NCI-H526 (cell line): ENCODE measurements at places on chromosomes 3 and 15.

GRCh38 chr3:172062761-172063160 lies 23.4 kb downstream of the FNDC3B start:
- DNase-seq, result no peak

DNA sequence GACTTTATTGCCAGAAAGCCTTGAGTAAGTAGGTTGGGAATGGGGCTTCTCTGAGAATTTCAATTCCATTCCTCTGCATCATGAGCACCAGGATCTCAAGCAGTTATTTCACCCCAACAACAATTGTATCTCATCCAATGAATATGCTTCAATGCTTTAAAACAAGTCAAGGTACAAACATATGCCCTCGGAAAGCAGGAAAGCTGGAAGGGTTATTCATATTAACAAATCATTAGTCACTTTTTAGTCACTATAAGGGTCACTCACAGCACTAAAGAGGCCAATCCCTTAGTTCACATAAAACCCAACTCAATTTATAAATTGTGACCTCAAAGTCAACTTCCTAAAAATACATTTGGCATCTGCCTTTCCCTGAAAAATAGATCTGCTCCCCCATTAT lies 16.2 kb downstream of the MB21D2 start:
- no peak for DNase-seq

- DNase-seq, result no peak
Observed at GRCh38 chr3:195036574-195036973, 234.4 kb downstream of the XXYLT1 start.

- DNase-seq, result peak; percentile 29
Observed at GRCh38 chr3:26622621-26623418, at the start of gene LRRC3B. TSS of gene LRRC3B (plus strand) at chr3:26622772. CDS start at chr3:26709673, 86,901 bp downstream.

- no peak for DNase-seq
Observed at GRCh38 chr3:39260957-39261356, 18.9 kb downstream of the CX3CR1 start.

DNA sequence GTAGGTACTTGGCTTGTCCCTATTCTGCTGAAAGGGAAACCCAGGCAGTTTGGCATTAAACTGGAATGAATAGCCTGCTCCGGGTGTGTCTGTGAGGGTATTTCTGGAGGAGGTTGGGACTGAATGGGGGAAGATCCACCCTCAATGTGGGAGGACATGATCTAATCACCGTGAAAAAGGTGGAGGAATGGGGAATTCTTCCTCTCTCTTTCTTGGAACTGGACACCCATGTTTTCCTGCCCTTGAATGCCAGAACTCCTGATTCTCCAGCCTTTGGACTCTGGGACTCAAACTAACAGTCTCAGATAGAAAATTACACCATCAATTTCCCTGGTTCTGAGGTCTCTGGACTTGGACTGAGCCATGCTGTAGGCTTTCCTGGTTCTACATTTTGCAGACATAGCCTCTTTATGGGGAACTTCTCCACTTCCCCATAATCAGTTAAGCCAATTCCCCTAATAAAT lies 391.7 kb downstream of the EDEM1 start:
- DNase-seq, result no peak

DNA sequence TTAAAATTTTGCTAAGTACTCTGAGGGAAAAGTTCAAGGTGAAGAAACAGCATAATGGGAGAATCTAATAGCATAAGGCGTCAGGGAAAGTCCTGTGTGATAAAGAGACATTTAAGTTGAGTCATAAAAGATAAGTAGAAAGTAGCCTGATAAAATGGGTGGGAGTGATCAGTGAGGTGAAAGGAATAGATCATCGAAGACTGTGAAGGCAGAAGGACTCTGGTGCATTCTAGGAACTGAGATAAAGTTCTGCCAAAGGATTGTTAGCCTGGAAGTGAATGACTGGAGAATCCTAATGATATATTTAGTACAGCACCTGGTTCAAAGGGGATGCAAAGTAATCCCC lies 149.9 kb downstream of the CFAP20DC start:
- DNase-seq, result no peak

DNA sequence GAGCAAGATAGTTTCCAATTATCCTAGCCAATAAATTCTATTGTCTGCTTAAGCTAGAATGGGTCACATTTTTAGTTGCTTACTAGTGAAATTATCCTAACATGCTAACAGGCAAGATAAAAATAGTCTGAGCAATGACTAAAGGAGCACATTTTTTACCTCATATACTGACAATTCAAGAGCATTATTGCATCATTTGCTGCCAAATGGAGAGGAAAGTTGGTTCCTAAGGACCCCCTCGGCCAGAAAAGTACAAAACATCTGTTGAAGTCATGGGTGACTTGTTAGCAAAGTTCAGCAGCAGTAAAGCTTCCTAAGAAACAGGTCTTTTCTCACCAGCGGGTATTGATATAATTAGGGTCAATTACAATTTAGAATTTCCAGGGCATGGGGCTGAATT lies 1001.0 kb downstream of the FHIT start:
- DNase-seq, result no peak

- DNase-seq, result peak; percentile 30
Observed at GRCh38 chr3:98796334-98796733, 33.2 kb downstream of the ST3GAL6 start.

- DNase-seq, result no peak
Observed at GRCh38 chr15:77904436-77904821, 173.1 kb downstream of the TBC1D2B start.

- no peak for DNase-seq
Observed at GRCh38 chr3:141764045-141764444, 837 bp downstream of the GRK7 start.

DNA sequence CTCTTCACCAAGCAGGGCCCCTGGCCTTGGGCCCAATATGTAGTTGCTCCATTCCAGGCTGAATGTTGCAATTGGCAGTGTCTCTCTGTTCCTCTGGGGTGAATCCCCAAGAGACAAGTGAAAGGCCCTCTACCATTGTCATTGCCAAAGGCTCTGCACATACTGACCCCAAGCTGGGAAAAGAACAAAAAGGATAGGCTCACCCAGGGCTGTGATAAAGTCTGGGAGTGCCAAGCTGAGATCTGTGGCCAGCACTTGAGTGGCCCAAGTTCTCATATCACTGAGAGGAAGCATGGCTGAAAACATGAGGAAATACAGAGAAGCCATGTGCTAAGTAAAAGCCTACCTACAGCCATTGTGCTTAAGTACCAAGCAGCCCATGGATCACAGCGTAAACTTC lies 612.2 kb upstream of the EPHA6 start:
- DNase-seq, result no peak

- no peak for DNase-seq
Observed at GRCh38 chr3:99939876-99940275, 122.2 kb downstream of the CMSS1 start.

GRCh38 chr3:53162672-53163443 lies 1.8 kb downstream of the PRKCD start:
- DNase-seq, result no peak

GRCh38 chr3:16884084-16884747 lies 539 bp upstream of the PLCL2 start:
- DNase-seq, result peak; percentile 75

DNA sequence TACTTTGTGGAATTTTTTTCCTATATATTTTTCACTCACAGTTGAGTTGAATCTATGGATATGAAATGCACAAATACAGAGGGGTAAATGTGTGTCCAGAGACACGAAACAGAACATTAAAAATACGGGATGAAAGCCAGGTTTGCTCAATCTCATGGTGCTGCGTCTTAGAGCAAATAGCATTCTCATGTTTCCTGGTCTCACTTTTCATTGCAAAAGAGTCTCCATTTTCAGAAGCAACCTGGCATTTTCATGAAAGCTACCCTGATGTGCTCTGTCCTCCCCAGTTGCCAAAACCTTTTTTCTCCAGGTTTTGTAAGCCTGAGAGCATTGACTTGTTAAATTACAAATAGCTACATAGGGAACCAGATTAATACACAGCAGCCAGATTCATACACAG lies 49.5 kb upstream of the MBNL1 start:
- no peak for DNase-seq
